ENCODE measurements at places on chromosomes 5 and 9.

DNA sequence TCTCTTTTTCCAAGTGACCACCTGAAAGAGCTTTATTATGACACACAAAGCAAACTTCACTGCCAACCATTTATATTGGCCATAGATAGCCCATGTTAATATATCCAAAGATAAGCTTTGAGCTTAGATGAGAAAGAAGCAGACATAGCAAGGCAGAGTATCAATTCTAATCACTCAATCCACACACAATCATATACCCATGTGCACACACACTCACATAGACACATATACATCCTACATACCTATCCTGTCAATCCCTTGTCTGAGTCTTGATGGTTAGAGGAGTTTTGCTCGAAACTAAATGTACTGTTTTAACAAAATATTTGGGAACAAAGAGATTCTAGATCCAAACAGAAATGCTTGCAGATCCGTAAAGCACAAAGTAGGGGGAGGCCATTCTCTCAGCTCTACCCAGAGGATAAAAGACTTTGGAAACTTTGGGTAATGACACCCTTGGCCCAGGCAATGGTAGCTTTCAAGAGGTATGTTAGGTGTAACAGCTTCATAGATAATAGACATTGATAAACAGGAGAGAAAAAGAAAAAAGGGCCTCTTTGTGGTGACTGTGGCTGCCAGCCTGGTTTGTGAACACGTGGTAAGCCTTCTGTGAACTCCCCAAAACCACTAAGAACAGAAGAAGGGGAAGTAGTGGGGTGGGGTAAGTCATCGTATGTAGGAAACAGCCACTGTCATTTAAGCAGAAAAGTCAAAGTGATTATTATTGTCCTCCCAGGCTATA lies 121.6 kb downstream of the TLR4 start:
- no peak for DNase-seq

- no peak for DNase-seq
Measured at GRCh38 chr9:7117676-7118561, 360.1 kb downstream of the KDM4C start.

DNA sequence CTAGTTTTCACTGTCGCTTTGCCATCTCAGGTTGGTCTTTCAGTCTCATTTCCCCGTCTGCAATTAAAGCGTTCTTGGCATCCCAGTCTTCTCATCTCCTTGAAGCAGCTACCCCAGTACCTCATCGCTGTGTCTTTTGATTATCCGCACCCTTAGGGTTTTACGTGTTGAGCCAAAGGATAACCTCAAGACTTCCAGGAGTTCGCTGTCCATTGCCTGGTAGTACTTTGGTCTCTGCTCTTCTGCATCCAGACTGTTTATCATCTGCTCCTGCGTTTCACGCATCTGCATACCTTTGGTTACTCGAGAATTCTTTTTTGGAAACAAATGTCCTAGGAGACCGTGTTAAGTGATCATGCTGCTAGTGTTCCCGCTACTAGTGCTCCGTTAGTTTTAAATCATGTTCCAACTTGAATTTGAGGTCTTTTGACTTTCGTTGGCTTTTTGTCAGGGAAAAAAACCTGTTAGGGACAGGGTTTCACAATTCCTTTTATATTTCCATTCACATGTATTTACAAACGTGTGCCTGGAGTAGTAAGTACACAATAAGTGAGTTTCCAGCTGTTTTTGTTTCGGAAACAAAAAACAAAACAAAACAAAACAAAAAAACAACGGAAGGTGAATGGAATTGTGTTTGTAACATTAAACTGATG lies 888 bp downstream of the RABGAP1 start:
- no peak for DNase-seq

DNA sequence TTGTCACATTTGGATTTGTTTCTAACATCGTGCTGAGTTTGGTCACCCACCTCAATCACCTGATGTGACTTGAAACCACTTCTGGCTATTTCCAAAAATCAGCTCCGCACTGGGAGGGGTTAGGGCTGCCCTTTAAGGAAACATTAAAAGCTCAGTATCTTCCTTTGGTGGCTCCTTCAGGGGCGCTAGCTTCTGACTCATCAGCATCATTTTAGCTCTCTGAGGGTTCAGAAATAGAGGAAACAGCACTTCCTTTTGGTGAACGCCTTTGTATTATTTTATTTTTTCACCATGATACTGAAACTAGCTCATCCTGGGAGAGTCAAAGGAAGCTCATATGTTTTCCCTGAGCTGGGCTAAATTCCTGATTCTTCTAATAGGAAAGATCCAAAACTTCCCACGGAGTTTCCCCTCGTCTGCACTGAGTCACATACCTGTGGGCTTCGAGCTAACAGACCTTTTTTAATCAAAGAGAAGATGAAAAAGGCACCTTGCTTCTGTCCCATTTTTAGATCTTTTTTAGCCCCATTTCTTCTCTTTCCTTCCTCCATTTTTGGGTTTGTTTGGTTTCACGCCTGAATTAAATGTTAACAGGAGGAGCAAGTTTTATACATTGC lies 48.2 kb downstream of the ROPN1L start:
- no peak for DNase-seq

DNA sequence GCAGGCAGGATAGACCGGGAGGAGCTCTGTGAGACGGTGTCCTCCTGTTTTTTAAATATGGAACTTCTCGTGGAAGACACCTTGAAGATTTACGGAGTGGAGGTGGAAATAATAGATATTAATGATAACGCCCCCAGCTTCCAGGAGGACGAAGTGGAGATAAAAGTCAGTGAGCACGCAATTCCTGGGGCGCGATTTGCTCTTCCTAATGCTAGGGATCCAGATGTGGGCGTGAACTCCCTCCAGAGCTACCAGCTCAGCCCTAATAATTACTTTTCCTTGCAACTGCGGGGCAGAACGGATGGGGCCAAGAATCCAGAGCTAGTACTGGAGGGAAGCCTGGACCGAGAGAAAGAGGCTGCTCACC lies 621 bp downstream of the PCDHGA11 start:
- DNase-seq: no peak

DNA sequence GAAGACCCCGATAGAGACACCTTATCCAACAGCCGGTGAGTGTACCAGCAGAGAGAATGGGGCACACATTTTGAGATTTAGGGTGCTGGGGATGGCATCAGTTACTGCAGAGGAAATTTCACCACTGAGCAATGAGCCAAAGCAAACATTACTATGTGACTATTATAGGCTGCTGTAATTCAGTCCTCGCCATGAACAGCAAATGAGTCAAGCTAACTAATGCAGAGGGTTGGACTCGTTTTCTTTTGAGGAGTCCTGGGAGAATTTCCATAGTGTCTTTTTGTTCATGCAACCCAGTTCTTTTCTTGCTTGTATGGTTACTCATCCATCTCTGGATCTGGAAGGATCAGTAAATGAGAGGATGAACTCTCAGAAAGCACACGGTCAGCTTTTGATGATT lies 323.8 kb downstream of the PSAT1 start:
- no peak for DNase-seq

GRCh38 chr5:176416965-176417364 lies 626 bp upstream of the CLTB start:
- no peak for DNase-seq

DNA sequence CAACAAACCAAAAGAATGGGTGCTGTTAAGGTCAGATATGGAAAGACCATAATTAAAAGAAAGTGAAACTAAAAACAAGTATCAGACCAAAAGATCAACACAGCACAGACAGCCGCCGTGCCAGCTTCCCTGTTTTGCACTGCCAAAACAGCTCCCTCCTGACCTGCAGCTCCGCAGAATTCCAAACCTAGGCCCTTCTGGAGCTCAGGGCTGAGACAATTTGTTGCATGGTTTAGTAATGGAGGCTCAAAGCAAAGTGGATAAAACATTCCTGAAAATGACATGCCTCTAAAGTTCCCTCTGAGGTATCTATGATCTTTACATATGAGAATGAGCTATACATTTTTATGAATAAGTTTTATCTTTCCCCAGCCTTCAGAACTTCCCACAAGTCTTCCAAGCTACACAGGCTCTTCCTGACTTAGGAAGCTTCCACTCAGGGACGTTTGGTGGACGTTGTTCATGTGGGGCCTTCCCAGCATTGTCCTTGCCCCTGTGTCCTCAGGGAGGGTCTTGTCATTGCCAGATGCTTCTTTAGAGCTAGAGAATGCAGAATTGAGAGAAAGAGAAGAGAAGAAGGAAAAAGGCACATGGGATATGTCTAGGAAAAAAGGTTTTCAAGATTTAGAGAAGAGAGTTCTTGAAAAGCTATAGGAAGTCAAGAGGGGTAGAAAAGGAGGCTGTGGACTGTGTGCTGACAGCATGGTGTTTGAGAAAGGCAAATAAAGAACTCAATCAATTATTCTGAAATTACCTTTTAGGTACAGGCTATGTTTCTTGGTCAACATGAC lies 28.4 kb upstream of the SSBP2 start:
- peak; percentile 74 for DNase-seq

GRCh38 chr9:37902796-37903646 lies 906 bp downstream of the SLC25A51 start:
- DNase-seq: no peak

DNA sequence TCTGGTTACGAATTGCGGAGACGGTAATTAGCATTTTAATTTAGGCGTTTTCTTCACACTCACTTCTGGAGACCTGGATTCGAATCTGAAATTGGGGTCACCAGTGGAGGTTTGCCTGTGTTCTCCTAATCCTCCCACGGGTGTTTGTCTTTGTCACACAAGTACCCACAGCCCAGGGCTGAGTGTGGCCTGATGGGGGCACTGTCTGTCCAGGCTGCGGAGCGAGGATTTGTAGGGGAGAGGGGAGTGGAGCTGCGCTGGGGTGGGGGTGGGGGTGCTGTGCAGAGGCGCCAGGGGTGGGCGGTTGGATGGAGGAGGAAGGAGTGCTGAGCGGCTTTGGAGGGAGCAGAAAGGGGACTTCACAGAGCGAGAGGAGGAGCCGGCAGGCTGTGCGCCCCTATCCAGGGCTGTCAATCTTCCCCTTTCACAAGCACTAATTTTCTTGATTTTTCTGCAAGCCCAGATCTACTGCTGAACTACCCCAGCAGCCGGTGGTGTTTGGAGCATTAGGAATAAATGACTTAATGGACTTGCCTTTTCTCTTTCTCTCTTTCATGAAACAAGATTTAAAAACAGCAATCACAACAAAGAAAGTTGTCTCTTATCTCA lies 53.1 kb downstream of the TSPAN17 start:
- DNase-seq: no peak

DNA sequence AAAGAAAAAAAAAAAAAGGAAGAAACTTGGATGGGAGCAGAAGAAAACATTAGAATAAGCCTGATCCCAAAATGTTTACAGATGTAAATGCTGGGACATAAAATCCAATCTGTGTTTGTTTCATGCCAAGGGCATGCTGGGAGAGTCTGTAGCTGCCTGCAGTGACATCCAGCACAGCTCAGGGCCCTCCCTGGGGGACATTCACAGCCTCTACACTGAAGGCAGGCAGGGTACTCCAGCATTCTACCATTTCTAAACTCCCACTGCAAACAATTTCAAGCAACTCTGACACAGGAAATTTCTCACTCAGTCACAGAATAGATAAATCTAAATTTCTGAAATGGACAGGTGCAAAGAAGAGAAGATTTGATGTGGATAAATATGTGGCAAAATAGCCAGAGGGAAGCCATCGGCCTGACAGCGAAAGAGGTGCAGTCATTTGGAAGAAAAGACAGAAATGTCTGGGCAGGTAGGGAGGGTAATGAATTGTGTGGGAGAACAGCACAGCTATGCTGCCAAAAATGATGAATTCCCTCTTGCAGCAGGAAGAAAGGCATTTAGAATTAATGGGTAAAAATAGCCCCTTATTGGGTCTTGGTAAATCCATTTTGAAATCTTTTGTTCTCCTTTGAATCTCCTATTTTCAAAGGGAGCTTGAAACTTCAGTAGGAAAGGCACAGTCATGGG lies 199.4 kb downstream of the MED10 start:
- DNase-seq: no peak

GRCh38 chr5:158429564-158429963 lies 570.6 kb upstream of the CLINT1 start:
- DNase-seq: no peak

GRCh38 chr5:20618340-20618739 lies 630.3 kb upstream of the CDH18 start:
- no peak for DNase-seq

- DNase-seq: no peak
Measured at GRCh38 chr5:114255260-114255659, 106.6 kb upstream of the KCNN2 start.

- DNase-seq: no peak
Measured at GRCh38 chr5:3994628-3995027, 399.0 kb downstream of the IRX1 start.

GRCh38 chr9:15104826-15105420 lies 194.7 kb upstream of the FREM1 start:
- no peak for DNase-seq

DNA sequence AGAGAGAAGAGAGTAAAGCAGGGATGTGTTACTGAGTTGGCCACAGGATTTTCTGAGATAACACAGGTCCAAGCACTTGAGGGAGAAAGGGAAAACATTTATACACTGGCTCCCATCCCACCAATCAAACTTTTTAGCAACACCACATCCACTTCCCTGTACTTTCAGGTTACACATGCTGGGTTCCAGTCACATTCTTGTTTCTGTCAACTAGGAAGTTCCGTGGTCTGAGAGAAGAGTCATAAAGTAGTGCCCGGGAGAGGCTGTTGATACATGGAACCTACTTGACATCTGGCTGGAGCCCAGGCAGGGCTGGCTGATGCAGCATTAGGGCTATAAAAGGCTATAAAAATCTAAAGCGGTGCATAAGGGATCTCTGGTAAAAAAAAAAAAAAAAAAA lies 473.9 kb upstream of the COX7C start:
- no peak for DNase-seq

DNA sequence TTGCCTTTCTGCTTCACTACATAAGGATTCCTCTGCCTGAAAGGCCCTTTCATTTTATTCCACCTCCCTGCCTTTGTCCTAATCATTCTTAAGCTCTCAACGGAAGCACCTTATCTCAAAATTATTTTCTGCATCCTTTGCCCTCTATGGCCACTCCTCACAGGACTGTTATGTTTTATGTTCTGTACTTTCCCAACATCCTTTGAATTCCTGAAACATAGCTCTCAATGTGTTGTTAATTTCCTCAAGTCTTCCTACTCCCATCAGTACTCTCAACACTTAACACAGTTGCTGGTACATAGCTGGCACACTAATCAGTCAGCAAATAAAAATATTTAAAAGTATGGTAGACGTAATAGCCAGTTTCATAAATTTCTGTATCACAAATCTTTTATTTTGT lies 193.0 kb downstream of the RFX3 start:
- no peak for DNase-seq

DNA sequence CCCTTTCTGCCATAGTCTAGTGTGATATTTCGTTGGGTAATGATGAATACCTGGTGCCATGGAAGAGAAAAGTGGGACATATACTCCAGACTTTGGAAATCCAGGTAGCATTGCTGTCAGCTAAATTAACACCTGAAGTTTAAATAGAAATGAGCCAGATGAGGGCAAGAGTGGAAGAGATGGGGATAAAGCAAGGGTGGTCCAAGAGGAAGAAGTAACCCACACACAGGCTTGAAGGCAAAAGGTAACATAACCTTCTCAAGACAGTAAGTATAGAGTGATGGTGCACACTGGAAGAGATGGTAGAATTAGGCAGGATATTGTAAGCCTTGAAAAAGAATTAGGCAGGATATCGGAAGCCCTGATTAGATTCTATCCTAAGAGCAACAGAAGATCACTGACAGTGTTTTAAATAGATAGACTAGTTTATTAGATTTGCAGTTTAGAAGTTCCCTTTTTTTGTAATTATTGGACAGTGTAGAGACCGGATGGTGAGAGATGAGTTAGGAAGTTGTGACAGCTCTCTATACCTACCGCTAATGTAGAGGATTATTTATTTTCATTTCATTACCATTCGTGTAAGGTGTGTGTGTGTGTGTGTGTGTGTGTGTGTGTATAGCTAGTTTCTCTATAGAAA lies 16.8 kb downstream of the ANXA1 start:
- no peak for DNase-seq
